ENCODE measurements at places on chromosomes 7 and 10.

DNA sequence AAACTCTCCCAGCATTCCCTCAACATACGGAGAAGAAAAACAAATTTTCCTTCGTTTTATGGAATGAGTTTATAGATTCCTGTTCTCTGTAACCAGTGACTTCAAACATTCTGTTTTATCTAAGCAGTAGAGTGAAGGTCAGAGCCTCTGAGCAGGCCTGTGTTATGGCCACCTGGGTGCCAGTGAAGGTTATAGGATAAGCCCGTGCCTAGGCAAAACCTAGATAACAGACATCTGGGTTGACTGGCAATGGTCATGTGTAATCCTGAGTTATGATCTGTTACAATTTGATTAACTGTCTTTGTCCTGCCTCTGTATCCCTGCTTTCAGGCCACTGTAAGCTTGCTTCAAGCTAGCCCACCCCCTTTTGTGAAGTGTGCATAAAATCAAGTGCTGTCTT, 8.3 kb downstream of the LSM5 start:
- no peak for DNase-seq

- DNase-seq: no peak
Measured at GRCh38 chr7:133575726-133576440, 323.0 kb downstream of the EXOC4 start.

GRCh38 chr7:47611045-47611511, 29.2 kb upstream of the TNS3 start:
- DNase-seq: peak; percentile 13

GRCh38 chr10:124206616-124207015, 113.2 kb upstream of the CHST15 start:
- no peak for DNase-seq

Measured in NCI-H2029 treated with DMSO at 0.1 percent for 48 hours (cell line).